ENCODE measurements at places on chromosomes 6 and 20.

DNA sequence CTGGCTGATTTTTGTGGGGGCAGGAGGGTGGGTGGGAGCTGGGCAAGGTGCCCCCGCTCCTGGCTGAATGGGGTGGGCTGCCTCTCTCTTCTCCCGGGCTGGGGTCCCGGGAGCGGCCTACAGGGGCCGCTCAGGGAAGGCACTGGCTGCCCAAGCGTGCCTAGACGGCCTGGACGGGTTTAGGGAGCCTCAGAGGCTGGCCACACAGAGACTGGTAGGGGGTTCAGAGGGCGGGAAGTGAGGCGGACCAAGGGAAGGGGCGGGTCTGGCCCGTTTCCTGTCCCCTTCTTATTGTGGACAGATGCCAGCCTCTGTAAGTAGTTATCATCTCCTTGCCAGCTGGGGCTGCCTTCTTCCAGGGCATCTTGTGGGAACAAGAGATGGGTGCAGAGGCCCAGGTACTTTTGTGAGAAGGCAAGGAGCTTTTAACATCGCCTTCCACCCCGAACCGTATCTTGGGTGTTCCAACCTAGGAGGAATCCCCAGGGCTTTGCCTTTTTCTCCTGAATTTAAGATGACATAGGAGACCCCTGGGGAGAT is 437 bp downstream of the CD40 start:
- DNase-seq, result no peak

DNA sequence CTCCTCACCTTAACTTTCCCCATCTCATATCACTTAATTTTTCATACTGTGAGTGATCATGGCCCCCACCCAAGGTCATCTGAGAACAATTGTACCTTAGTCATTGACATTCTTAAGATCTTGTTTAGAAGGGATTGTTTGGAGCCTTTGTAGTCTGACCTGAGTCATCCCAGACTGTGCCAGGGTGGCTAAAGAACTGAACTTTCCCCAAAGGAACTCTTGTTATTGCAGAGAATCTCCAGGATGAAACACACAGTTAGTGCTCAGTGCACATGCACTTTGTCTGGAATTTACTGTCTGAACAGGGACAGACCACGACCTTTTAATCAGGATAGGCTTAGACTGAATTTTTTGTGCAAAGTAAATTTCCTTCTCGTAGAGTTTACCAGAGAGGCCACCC is 112.6 kb upstream of the CCN2 start:
- DNase-seq, result no peak

DNA sequence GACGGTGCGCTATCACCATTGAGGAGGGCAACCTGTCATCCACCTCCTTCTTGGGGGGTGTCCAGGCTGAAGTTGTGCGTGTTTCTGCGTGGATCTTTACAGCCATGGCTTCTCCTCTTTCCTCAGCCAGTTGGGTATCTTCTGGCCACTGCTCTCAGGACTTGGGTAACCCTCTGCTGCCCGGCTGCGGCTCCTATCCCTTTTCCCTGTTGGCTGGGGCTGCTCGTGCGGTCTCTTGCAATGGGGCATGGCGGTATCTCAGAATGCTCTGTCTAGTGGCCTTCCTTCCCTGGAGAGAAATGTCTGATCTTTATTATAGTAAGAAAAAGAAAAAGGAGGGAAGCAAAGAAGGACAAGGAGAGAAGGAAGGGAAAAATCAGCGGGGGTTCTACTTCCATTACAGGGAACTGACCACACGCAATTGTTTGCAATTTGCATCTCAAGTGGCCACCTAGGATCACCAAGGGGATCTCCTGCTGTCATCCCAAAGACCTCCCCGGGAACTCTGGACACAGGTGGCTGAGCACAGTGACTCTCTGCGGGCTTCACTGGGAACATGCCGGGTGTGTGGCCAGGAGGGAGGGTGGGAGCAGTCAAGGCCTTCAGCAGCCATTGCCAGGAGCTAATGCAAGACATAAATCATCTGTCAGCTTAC is 60.8 kb downstream of the NPEPL1 start:
- DNase-seq, result no peak

DNA sequence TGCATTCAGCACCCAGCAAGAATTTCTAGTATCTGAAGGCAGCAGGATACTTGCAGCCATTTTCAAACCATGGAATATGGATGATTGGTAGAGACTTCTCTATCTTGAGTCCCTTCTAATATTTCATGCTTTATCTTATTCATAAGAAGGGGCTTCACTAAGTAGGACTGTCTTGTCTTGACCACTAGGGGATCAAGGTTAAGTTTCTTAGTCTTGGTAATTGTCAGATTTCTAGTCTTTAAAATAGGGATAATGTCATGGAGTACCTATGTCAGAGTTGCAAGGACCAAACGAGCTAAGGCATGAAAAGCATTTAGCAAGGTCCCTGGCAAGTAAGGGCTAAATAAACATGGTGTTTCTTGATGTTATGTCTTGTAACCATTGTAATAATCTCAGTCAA is 68.5 kb upstream of the ESR1 start:
- DNase-seq, result no peak

GRCh38 chr6:43510827-43511163 is 649 bp upstream of the LRRC73 start:
- DNase-seq, result no peak

GRCh38 chr6:75673884-75674283 is 72.2 kb downstream of the SENP6 start:
- no peak for DNase-seq

DNA sequence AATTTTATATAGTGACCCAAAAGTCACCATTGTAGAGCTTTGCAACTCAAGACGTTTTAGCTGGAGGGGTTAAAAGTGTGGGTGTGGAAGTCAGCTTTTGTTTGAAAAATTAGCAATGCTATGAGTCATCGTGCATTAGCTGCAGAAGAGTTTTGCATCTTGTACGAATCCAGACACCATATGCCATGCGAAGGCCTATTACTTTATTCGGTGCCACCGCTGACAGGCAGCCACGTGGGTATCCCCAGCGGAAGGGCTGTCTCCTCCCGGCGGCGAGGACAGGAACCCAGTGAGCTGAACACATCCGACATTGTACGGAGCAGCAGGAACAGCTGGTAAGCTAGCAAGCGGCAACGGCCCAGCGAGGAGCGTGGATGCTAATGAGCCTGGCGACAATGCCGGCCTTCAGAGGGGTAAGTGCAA is 84.4 kb downstream of the INSM1 start:
- peak; percentile 55 for DNase-seq

GRCh38 chr6:31308050-31308844 is 36.4 kb upstream of the HLA-C start:
- DNase-seq, result peak; percentile 56

DNA sequence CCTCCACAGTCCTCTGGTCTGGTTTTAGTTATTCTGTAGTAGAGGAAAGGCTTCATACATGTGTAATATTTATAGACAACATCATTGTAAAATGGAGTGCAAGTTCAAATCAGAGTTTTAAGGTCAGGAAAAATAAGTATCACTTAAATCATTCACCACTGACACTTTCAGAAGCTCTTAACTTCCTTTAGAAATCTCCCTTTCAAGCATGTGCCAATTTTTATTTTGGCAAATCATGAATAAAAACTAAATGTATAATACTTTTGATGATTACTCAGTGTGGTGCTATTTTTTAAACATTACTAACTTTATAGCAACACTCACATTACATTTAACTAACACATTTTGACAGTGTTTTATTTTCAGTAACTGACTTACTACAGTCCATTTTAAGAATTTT is 112.2 kb downstream of the OGFRL1 start:
- DNase-seq, result no peak

- DNase-seq, result no peak
Measured at GRCh38 chr6:42745083-42745639, 742 bp downstream of the TBCC start.

DNA sequence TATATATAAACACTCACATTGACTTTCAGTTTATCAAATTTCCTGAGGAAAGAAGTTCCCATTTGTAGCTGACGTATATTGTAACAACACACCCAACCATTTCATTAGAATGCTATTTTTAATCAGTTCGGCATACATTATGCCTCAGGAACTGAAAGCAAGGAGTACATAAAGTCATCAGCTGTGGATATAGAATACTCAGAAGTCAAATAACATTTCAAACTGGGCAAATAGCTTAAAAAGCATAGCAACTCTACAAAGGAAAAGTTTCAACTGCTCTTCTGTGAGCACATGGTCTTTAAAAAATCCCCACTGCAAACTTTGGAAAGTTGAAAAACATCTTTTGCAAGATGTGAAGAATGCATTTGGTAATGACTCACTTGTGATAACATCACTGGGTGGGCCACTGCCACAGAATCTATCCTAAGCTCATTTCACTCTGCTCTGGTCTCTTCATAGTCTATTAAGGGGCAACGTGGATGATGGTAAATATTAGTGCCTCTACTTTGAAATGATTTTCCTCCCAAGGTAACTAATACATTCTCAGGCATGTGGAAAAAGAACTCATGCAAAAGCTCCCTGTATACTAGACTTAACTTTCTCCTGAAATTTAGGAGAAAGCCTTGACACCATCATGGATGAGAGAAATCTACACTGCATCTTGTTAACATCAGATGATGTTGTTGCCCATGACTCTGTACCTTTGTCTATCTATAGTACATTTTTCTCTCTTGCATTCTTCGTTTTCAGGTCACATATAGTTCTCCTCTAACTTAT is 49.2 kb downstream of the FYN start:
- DNase-seq, result no peak

- no peak for DNase-seq
Measured at GRCh38 chr6:41373919-41374617, 38.7 kb downstream of the NCR2 start.

GRCh38 chr6:129133770-129134192 is 250.8 kb downstream of the LAMA2 start:
- DNase-seq, result no peak

- DNase-seq, result no peak
Measured at GRCh38 chr6:16559071-16559470, 202.2 kb downstream of the ATXN1 start.

DNA sequence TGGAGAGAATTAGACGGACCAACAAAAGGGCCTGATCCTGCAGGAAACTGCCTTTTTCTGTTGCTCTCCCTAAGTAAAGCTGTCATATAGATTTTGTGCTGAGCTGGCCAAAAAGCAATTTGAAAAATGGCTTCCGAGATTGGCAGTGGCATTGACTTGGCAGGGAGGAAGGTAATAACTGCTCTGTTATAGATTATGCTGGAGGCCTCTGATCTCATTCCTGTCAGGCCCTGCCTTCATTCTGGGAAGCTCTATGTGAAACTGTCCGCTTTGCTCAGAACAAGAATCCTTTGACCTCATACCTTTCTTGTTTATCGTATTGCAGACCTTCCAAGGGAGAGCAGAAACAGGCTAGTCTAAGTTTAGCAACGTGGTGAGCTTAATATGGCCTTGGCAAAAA is 234.4 kb downstream of the PHACTR1 start:
- no peak for DNase-seq

GRCh38 chr6:45832063-45832462 is 183.6 kb downstream of the CLIC5 start:
- no peak for DNase-seq

- no peak for DNase-seq
Measured at GRCh38 chr6:142380626-142381025, 78.8 kb downstream of the ADGRG6 start.

Measured in stimulated activated naive CD4-positive, alpha-beta T cell treated with Interleukin-2 at 50 U/mL for 16 hours (primary cell).